ENCODE measurements at places on chromosomes 3 and 15.

DNA sequence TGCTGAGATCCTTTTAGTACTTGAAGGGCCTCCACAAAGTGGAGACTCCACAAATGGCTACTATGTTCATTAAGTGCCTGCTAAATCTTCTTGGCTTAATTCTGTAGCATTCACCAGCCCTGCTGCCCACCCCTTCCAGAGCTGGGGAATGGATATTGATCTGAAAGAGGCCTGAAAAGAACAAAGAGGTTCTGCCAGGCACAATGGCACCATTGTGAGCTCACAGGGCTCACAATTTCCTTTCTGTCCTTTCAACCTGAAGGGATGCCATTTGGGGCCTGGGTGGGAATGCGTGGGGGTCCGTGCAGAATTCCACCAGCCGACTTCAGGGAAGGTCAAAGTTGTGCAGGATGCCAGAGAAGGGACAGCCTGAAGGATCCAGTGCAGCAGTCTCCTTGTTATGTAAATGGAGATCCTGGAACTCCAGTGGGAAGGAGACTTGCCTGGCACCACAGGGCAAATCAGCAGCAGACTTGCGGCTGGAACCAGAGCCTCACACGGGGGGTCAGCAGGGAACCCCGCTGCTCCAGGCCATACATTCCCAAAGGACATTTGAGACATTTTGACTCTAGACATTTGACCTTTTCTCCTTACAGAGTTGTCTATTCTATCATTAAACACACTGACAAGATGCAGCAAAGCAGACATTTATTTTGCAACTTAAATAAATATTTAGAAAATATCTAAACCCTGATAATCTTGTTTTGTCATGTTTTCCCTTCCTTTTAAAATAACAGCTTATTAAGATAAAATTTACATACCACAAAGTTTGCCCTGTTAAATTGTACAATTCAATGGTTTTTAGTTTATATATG, 21.5 kb upstream of the MORF4L1 start:
- DNase-seq = no peak

DNA sequence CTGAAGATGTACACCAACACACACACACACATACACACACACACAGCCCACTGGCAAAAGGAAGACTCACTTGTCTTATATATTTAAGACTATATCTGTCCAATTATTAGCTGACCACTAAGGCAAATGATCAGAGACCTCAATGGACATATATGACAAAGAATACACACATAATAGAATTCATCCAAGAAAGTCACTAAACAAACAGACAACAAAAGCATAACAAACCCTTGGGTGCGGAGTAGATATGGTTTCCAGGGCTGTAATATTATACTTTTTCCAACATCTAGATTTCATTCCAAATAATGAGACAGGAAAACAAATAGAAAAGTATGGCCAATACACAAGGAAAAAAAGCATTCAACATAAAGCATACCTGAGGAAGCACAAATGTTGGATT, 72.3 kb upstream of the PRICKLE2 start:
- no peak for DNase-seq

DNA sequence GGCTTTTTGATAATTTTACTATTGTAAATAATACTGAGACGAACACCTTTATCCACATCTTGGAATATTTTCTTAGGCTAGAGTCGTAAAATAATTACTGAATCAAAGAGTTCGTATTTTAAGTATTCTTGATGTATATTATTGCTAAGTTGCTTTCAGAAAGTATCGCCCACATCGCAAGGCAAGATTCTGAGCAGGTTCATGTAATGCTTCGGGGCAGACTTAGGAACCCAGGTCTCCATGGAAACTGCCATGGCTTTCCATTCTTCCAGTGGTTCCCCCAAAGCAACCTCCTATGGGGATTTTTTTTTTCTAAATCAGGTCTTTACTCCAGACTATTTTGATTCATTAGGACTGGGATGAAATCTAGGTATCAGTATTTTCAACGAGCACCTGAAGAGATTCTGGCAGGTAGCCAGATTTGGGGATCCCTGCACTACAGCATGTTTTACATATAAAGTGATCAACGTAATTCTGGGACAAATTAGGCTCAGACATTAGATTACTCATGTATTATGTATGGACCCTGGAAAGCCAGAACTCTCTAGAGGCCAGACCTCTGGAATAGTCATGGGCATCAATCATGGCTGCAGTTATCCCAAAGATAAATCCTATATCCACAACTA, 86.5 kb downstream of the B3GNT5 start:
- DNase-seq = no peak

DNA sequence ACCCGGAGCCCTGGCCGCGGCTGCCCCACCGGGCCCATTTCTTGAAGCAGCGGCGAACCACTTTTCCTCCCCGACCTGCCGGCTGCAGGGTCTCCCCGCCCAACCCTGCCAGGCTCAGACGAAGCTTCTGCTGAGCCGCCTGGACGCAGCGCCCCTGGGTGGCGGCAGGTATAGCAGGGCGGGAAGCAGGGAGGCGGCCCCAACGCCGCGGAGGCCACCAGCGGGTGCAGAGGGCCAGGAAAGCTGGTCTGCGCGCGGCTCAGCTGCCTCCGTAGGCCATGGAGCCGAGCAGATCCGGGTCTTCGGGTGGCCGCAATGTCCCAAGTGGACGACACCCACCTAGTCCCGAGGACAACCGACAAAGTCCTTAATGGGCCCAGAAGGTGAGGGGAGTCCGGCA, 21.9 kb upstream of the SRPRB start:
- DNase-seq = no peak

DNA sequence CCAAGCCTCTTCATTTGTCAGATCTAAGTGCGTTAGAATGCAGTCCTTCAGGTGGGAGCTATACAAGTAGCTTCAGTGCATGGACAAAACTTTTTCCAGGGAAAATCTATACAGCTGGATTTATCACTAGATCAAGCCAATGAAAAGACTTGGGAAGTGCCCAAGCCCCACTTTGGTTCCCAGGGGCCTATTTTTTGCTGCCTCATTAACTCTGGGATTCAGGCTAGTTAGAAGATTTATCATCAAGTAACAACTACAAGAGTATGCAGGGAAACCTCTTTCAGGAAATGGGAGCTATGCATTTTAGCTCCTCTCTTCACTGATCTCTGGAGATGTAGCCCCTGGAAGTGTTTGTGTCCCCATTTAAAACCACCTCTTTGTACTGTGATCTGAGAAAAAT, 908.8 kb downstream of the SQOR start:
- DNase-seq = no peak

GRCh38 chr15:63200464-63201249, 11.3 kb downstream of the RAB8B start:
- no peak for DNase-seq

GRCh38 chr3:127682561-127682960, 9.8 kb downstream of the ABTB1 start:
- no peak for DNase-seq

DNA sequence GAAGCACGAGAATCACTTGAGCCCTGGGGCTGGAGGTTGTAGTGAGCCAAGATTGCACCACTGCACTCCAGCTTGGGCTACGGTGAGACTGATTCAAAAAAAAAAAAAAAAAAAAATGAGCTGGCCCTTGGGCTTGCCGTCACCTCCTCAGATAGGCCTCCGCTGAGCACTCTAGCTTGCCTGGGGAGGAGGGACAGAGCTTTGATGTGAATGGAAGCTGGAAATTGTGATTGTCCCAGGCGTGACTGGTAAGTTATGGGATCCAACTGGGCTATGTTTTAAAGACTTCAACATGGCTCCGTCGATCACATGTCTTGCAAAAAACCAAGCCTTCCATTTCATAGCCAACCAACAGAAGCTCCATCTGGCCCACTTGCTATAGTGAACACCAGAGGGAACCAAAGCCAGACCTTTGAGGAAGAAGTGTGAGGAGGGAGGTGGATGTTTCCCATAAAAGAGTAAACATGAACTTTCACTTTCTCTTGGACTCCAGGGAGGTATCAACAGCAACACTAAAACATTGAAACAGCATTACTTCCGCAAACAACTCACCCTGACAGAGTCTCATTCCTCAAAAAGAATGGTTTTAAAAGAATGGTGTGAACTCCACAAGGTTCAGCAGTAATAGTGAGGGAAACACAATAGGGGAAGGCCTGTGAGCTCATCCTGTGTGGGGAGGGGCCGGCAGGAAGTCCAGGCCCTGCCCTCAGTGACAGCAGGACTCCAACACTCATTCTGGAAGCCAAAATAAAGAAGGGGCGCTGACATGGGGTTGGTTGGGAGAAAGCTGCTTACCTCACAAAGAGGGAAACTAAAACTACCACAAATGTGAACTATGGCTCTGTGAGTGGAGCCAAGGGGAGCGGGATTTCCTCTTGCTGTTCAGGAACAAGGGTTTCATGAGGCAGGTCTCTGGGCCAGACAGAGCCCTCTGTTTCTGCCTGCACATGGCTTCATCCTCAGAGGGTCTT, 59.2 kb upstream of the IL12A start:
- no peak for DNase-seq

- no peak for DNase-seq
Observed at GRCh38 chr3:140270329-140270728, 335.3 kb downstream of the CLSTN2 start.

DNA sequence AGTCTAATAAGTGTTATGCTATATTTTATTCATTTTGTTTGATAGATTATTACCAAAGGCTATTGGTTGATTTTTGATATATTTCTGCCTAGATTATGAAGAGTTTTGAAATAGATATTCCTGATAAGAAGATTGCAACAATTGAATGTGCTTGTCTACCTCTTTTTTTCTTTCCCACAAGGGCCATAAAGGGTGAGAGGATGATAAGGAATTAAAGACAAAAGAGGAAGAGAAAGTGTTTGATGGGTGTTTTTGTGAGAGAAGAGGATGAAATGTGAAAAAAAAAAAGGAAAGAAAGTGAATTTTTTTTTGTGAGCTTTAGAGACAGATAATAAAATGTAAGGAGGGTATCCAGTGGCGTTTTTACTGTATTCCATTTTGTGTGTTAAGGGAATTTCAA, 244.4 kb downstream of the CHST2 start:
- DNase-seq = no peak

DNA sequence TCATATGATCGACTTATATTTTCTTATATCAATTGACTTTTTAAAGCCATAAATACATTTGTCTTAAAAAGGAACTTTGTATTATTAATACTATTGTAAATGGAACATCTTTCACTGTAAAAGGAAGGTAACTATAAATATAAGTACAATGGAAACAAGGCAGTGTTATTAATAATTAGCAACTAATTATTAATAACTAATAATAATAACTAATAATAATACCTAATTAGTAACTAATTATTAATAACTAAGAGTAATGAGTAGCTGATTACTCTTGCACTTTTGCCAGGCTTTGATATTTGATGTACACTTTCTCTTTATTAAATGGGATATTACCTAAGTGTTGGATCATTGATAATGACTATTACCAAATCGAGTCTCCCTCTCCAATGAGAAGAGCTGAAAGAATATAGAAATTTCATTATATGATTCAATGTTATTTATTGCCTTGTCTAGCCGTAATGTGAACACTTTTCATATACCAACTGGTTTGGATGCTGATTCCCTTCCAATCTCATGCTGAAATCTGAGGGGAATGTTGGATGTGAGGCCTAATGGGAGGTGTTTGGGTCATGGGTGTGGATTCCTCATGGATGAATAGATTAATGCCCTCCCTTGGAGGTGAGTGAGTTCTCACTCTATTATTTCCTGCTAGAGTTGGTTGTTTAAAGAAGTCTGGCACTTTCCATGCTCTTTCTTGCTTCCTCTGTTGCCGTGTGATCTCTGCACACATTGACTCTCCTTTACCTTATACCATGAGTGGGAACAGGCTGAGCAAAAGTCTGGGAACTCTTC, 202.1 kb upstream of the ZBTB20 start:
- DNase-seq = no peak

- DNase-seq = no peak
Observed at GRCh38 chr3:18900994-18901393, 247.3 kb upstream of the KCNH8 start.

DNA sequence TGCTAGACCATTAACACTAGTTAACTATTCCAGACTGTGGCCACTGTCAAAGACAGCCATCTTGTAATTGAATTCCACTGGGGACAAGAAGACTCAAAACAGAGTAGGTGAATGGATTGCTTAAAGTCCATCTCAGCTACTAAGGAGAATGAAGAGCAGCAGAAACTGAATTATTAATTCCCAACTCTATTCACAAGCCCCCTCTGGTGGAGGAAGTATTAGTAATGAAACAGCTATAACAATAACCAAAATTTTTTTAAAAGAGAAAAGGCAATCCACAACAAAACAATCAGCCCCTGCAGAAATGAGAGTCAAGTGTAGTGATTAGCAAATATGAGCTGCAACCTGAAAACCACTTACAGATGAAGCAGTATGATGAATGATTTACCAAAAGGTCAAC, 302.8 kb downstream of the FHIT start:
- no peak for DNase-seq

DNA sequence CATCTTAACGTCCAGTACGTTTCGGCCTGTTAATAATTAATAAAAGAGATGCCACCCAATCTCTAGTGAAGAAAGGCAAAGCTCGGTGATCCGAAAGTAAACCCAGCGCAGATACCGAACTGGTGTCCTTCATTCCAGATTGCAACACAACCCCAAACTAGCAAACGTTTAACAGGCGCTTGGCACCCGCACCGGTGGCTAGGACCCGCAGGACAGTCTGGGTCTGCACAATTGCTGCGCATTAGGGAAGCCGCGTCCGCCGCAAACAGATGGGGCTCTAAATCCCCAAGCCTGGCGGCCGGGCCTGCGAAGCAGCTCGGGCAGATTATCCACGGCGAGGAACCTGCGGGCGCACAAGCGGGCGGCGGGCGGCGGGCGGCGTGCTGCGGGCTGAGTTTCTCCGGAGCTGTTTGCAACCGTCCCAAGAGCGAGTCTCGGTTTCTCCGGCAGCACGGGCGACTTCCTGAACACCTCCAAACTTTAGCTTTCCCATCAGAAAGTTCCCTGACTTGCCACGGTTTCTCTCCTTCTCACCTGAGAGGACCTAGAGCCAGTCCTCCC, 112.1 kb upstream of the ICE2 start:
- DNase-seq = no peak

Measured in stimulated activated CD8-positive, alpha-beta memory T cell treated with anti-CD3 and anti-CD28 coated beads, Interleukin-2, amount 100 ng/mL, for 1 hour (primary cell).